ENCODE measurements at places on chromosomes 13 and 19.

DNA sequence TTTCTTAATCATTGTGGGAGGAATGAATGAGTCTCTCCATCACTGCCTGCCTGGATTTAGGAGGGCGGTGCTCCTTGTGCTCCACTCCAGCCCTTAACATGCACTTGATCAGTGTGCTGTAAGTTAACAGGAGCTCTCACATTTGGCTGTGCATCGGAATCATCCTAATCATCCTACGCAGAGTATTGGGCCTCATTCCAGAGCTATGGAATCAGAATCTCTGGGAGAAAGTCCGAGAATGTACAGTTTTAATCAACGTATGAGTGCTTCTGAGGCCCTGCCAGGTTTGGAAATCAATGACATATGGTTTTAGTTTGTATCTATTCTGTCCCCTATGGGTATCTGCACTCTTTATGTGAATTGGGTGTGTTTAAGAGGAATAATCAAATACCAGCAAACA is 34.9 kb upstream of the DCLK1 start:
- DNase-seq, result no peak

- no peak for DNase-seq
Observed at GRCh38 chr13:104785952-104786351, 1719.7 kb upstream of the SLC10A2 start.

DNA sequence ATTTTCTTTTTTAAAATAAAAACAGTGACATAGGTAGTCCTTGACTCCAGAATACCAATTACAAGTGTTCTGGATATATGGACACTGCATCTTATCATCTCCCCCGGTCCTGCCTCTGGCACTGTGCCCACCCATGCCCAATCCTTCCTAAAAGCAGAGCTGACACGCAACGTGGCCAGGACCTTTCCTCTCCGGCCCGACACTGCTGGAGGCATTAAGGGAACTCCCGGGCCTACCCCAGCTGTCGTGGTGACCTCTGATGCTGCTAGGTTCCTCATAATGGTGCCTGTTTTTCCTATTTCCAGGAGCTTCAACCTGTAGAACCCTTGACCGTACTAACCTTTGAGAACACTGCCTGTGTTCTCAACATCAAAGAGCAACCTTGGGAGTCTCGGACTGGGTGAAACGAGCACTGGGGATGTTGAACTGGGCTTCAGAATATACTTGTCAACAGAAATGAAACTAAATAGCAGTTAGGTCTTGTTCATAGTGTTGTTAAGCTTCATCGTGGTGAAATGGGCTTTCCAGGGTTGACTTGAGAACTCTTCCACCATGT is 13.9 kb upstream of the RNF113B start:
- DNase-seq, result no peak

GRCh38 chr19:18886972-18887371 is 9.0 kb downstream of the CERS1 start:
- DNase-seq, result no peak

- DNase-seq, result no peak
Observed at GRCh38 chr13:30300596-30300995, 6.8 kb downstream of the KATNAL1 start.

GRCh38 chr13:59710996-59711701 is 452.6 kb downstream of the DIAPH3 start:
- DNase-seq, result no peak
